ENCODE measurements at places on chromosomes 7 and 10. TPM values are rescaled to one million over a fixed set of nuclear protein-coding genes. Genes with fewer than 3 reads are reported as not detected.
A peak's percentile ranks its signal among the peaks of the same experiment; 100 is the strongest.

The AKR1C4 gene
- total RNA-seq = not detected

The MACC1 gene
- total RNA-seq = 9.1 TPM

The AKR1D1 gene
- total RNA-seq = not detected

The FAM241B gene
- not detected for total RNA-seq

The MCM7 gene
- 423 TPM for total RNA-seq

The PHKG1 gene
- 3.3 TPM for total RNA-seq

The UPK3BL2 gene
- total RNA-seq = 19.5 TPM

The HYCC1 gene
- 171 TPM for total RNA-seq

DNA sequence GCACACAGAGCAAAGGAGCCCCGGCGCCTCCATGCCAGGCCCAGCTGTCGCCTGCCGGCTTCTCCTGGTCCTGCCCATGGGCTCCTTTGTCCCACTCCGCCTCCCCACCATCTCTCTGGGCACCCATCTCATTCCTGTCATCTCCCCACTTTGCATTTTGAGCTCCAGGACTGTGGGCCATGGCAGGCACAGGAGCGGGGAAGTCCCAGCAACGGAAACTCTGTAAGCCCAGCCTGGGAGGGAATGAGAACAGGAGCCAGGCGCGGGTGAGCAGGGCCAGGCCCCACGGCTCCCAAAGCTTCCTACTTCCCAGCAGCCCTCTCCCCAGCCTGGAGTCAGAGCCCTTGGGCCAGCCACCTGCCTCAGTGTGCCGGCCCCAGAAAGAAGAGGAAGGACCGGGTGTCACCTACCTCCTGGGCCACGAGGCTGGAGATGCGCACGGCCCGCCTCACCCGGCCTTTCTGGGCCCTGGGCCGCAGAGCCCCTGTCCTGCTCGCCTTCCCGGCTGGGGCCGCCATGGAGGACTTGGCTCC lies 23.1 kb downstream of the KCNH2 start:
- no peak for DNase-seq

DNA sequence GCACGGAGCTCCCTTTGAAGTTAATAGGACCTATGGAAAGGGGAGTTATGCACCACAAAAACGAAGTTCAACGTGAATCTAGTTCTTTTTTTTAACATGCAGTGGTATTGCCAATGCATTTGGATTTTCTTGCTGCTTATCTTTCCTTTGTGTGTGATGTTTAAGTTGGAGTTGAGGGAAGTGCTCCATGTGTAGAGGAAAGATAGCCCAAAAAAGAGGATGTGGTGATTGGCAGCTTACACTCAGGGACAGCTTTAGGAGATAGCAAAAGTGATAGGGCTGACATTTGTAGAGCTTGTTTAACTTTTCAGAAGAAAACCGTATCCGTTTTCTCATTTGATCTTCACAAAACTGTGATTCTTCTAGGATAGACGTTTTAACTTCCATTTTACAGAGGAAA lies 101.3 kb downstream of the MDFIC start:
- no peak for DNase-seq

DNA sequence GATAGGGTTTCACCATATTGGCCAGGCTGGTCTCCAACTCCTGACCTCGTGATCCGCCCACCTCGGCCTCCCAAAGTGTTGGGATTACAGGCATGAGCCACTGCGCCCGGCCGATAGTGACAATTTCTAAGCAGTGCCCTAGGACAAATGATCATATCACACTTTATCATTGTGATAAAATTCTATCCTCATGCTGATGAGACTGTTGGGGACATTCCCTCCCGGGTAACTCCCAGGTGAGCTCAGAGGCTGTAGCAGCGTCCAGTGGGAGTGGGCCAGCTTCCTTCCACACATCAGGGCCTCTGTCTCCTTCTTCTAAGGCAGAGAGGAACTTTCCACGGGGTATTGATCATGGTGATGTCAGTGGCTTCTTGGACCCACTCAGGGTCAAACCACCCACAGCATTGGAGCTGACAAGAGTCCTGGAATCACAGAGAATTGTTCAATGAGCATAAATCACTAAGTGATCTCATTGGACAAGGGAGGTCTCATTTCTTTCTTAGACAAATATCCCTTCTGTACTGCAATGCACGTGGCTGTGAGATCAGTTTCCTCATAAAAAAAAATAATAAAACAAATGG lies 256.1 kb downstream of the KLF6 start:
- no peak for DNase-seq

GRCh38 chr10:103416436-103417147 lies 20.2 kb downstream of the PDCD11 start:
- DNase-seq = peak; percentile 79

- no peak for DNase-seq
These were observed 124.8 kb upstream of the PDLIM1 start for GRCh38 chr10:95415621-95416031.

DNA sequence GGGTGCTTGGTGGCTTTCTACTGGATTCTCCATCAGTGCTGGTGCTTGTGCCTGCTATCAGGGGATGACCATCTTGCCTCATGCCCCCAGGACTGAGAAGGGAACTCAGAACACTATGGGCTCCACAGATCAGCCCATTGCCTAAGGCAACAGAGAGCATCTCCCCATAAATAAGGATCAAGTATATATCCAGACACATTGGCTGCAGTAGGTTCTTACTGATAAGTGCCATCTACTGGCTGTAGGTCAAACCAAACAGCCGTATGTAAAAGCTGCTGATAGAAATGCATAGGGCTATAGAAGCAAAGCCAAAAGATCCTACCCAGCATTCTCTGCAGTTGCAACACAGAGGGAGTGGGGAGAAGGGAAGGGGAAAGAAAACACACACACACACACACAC lies 153.7 kb downstream of the CDK14 start:
- peak; percentile 77 for DNase-seq
